ENCODE measurements at places on chromosomes 1 and 21.

DNA sequence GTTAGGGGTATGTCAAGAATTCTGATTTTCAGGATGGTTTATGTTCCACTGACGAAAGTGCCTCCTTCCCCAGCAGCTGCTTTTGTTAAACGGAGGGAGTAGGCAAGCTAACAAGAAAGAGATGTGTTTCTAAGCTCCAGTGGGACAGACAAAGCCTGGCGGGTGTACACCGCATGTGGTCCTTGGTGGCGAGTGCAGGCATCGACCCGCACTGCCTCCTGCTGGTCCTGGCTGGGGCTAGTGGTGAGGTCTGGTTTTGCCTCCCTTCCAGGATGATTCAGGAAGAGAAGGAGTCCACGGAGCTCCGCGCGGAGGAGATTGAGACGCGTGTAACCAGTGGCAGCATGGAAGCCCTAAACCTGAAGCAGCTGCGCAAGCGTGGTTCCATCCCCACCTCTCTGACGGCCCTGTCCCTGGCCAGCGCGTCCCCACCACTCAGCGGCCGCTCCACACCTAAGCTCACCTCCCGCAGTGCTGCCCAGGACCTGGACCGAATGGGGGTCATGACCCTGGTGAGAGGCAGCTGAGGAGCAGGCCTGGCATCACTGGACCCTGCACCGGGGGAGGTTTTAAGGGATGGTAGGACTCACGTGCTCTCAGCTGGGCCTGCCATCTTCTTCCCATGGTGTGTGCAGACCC is 29.0 kb downstream of the PPFIA4 start:
- ATAC-seq = no peak

DNA sequence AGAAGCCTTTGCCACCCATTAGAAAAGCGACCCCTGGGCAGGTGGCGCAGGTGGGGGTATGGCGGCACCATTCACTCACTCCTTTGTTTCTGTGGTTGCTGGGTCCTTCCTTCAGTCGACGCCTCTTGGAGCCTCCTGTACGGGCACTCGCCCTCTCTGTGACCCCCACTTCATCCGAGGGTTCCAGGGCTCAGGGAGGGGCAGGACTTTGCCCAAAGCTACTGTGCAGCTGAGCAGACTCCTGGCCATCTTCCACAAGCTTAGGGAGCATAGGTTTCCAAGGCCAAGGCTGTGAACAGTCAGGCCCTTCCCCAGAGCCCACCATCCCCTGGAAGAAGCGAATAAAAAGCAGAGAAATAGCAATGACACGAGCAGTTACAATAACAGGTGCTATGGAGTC is 190.7 kb upstream of the ARHGEF16 start:
- ATAC-seq = no peak

DNA sequence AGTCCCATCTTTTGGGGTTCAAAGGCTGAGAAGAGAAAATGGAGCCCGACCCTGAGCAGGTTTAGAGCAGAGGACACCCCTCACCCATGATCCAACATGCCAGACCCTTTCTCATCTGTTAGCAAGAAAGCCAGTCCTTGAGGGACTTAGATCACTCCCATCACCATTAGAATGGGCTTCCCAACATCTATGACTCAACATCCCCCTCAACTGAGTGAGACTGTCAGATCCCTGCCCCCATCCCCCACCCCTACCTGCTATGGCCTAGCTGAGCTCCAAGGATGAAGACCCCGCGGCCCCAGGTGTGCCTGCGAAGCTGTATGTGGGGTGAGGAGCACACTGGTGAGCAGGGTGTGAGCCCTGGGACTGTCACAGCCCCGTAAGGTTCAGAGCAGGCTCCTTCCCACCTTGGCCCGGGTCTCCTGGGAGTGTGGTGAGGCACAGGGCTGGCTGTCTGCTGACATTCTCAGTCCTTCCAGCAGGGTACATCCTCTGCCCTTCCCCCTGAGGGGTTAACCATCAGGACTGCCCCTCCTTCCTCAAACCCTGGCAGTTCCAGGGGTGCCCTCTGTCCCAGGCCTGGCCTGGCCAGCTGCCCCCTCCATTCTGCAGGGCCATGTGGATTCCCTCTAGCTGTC is 21.4 kb upstream of the BLACAT1 start:
- ATAC-seq = no peak

DNA sequence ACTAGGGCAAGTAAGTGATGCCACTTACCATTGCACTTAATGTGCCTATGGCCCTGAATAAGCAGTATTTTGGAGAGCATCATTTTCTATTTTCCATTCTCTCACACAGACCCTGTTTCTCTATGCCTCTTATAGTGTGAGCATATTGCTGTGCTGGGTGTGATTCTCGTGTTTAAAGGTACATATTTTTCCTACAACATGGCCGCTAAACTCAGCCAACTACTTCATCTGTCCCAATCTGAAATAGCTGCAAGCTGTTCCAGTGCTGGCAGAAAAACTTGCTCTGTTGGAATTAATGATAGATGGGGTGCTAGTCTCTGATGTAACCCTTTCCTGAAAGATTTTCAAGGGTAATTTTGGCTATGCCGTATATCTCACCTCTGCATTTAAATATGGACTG is 97.5 kb downstream of the ZNF326 start:
- no peak for ATAC-seq

DNA sequence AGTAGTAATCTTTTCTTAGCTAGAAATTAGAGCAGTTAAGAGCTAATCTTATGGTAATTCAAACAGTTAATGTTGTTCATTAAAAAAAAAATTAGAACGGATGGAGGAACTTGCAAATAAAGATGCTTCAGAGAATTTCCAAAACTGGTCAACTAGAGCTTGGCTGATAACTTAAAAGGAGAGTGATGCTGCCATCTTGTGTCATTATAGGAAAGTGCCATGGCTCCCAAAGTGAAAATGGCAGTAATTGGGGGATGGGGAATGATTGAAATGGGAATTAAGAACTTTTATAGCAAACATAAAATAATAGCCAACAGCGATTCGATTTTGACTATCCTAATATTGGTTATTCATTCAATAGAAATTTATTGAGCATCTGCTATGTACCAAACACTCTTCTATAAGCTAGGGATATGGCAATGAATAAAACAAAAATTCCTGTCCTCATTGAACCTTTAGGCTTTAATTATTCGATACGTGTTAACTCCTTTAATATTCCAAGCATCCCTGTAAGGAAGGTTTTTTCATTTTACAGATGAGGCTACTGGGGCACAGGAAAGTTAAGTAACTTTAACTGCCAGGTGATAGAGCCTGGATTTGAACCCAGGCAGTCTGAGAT is 5.7 kb upstream of the PLPP3 start:
- ATAC-seq = peak; percentile 29

DNA sequence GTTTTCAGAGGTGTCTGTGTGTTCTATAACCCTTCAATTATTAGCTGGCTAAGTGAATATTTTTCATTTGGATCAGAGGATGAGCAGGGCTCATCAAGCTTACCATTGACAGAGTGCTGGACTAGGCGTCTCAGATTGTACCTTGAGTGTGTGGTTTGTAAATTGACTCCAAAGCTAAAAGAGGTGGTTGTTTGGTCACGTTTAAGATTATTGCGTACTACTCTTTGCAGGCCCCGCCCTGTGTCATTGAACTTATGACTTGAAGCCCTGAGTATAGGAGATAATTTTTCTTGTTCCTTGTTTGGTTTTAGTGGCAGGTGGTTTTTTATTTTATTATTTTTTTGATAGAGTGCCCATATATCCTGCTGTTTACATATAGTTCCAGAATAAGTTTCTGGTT is 17.7 kb downstream of the MRPS6 start:
- no peak for ATAC-seq

GRCh38 chr21:46392921-46393320 is 65.8 kb upstream of the DIP2A start:
- ATAC-seq = peak; percentile 95

GRCh38 chr1:25140073-25140797 is 92.1 kb downstream of the SYF2 start:
- no peak for ATAC-seq

DNA sequence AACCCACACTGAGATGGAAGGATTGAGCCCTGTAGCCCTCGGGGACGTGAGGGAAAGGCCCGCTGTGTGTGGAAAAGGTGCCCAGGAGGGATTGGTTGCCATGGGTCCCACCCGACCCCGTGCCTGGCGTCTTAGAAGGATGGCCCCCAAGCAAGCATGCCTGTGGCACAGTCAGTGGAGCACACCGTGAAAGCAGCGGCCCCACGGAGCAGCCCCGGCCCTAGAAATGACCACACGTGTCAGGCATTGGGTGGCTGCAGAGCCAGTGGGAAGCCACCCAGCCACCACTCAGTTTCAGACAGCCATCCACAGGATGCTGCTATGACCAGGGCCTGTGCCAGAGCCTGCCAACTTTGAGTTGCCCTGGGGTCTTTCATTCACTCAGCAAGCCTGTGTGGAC is 13.3 kb upstream of the EPHA8 start:
- no peak for ATAC-seq

DNA sequence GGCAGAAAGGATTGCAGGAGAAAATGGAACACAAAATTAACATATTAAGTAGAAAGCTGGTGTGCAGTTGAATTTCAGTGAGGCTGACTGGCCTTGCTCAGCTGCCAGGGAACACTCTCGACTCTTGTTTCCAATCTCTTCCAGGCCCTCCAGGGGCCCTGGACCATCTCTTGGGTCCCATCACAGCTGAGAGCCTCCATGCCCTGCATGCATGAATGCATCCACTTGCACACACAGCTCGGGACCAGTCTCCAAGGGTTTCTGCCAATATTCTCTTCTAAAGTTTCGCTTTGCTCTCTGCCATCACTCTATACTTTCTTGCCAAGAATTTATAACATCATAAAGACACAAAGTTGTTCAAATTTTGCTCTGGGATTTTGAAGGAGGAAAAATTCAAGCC is 200.3 kb downstream of the DSCAM start:
- no peak for ATAC-seq

DNA sequence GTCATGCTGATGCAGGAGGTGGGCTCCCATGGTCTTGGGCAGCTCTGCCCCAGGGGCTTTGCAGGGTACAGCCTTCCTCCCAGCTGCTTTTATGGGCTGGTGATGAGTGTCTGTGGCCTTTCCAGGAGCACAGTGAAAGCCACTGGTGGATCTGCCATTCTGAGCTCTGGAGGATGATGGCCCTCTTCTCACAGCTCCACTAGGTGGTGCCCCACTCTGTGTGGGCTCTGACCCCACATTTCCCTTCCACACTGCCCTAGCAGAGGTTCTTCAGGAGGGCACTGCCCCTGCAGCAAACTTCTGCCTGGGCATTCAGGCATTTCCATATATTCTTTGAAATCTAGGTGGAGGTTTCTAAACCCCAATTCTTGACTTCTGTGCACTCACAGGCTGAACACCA is 1188.6 kb downstream of the MRPL39 start:
- ATAC-seq = no peak

- ATAC-seq = no peak
Measured at GRCh38 chr1:18927654-18928272, 25.4 kb upstream of the ALDH4A1 start.

GRCh38 chr1:198890214-198890930 is 251.5 kb downstream of the PTPRC start:
- ATAC-seq = no peak

Measured in motor neuron (in vitro differentiated cells).